ENCODE measurements at places on chromosomes 12 and 14.
A peak's percentile ranks its signal among the peaks of the same experiment; 100 is the strongest.

GRCh38 chr12:64574837-64575236 lies 35.5 kb upstream of the RASSF3 start:
- no peak for DNase-seq

DNA sequence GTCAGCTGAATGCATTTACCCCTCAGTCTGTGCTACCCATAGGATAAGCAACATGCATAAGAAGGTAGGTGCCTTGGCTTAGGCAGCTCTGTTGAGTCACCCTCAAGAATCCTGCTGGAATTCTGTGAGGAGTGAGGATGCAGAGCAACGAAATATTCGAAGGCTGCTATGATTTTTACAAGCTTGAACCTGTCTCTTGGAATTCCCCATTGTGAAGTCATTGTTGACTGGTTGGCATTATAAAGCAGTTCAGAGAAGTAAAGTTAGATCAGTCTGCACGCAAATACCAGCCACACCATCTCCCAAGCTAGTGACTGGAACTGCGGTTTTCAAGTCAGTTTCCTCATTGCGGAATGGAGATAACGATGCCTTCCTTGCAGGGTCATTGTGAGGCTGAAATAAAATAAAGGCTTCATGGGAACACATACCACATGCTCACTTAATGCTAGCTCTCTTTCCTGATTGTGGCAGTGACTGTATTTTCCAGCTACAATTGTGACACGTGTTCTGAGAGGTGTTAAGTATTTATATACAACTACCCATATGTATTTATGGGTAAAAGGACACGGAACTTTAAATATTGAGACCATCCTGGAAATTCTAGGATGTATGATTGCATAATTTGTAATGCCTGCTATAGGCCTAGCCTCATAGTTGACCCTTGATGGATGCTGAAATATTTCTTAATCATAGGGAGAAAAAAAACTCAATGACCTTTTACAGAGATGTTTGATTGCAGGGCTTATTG lies 96.7 kb downstream of the ETV6 start:
- DNase-seq, result peak; percentile 99

DNA sequence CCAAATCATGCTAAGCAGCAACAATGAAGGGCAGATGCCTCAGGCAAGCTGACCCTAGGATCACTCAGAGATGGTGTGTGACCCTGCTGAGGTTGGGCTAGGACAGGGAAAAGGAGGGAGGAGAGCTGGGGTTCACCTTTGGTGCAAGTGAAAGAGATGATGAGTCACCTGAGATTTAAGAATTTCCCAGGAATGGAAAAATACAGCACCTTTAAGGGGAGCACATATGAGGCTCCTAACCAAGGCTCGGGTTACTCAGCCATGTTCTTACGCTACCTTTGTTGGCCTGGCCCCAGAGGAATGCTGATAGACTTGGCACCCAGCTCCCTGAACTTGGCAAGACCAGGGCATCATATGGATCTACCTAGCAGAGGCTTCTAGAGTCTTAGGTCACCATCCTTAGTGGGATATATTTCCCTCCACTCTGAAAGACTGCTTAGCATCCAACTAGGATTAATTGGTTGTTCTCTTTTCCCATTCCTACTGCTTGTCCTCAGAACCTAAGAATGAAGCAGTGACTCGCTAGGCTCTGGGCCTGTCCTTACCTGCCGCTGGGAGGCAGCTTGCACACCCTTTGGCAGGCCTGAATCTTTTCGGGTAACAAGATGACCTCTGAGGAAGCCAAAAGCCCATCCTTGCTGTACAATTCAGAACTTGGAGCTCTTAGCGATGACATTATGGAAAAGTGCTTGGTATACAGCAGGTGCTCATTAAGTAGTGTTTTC lies 4.0 kb upstream of the NAA25 start:
- DNase-seq, result no peak

GRCh38 chr14:73997944-73998447 lies 21.1 kb downstream of the ENTPD5 start:
- DNase-seq, result no peak

GRCh38 chr12:40921563-40922163 lies 229.4 kb downstream of the CNTN1 start:
- DNase-seq, result no peak

- DNase-seq, result peak; percentile 9
Observed at GRCh38 chr12:56104815-56105608, 653 bp downstream of the PA2G4 start.

DNA sequence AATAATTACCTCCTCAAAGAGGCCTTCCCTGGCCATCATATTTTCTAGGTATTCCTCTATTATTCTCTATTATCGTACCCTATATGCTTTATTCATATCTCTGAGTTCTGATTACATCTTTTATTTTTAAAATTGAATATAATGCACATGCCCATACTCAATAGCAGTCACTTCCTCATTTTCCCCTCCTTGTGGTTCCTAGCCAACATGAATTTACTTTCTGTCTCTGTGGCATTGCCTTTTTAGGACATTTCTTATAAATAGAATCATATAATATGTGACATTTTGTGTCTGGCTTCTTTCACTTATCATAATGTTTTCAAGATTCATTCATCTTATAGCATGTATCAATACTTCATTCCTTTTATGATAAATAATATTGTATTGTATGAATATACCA lies 74.4 kb upstream of the TRHDE start:
- DNase-seq, result no peak

DNA sequence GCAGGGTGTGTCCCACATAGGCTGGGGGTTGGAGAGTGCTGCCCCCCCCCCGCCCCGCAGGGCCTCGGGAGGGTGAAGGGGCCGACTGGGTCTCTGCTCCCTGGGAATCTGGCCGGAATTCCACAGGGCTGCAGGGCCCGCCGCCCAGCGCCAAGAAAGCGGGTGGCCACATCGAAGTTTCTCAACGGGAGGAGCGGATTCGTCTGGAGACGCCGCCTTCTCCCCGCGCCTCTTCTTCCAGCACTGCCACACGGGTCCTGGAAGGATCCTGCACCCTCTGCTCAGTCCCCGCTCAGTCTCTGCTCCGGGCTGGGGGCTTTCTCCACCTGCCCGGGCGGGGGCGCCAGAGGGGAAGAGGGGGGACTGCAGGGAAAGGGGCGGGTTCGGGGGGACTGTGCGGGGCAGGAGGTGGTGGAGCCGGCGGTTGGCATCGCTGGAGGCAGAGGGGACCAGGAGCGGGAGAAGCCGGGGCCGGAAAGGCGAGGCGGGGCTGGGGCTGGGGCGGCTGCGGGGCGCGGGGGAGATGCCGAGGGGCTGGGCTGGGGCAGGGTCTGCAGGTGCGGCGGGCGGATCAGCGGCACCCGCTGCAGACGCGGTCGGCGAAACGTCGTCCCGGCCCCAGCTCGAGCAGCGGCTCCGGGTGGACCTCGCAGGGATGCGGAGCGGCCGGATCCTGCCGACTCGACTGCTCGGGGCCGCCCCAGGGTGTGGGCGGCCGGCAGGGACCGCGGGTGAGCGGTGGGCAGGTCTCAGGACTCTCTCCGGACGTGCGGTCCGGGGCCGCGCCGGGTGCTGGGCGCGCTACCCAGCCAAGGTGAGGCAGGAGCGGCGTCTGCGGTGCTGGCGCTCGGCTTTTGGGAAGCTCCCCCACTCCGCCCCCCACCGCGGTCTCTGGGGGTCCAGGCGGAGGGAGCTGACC lies 811.4 kb upstream of the TMEM132C start:
- DNase-seq, result no peak

DNA sequence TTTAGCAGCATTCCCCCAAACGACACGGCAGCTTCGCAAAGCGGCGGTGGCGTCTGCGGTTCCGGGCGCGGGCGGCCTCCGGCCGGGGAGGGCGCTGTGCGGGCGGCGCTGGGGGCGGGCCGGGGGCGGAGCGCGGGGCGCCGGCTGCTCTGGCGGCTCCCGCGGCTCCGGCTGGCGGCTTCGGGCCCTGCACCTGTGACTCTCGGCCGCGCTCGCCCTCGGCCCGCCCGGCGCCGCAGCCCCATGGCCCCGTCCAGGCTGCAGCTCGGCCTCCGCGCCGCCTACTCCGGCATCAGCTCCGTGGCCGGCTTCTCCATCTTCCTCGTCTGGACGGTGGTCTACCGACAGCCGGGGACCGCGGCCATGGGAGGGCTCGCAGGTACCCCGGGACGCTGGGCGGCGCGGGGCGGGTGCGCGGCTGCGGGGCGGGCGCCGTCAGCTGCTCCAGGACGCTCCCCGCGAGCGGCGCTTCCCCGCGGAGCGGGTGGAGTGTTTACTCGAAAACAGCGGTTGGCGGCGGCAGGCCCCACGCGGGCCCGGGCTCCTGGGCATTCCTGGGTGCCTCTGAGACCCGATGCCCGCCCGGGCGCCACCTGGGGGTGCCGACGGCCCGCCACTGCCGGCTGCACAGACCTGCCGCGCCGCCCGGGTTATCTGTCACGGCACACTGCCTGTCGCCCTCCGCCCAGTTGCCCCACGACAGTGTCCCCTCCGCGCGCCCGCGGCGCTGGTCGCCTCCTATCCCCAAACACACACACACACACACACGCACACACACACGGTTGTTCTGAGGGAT lies at the start of gene SLC48A1:
Gene SLC48A1 (plus strand): TSS at position 177 of the 796 bp plus-strand sequence. CDS start 67 bp downstream, at position 244.
- no peak for DNase-seq

GRCh38 chr12:607541-608001 lies 55.7 kb downstream of the NINJ2 start:
- DNase-seq, result no peak

- DNase-seq, result no peak
Observed at GRCh38 chr14:100102156-100102785, 37.0 kb downstream of the EVL start.

DNA sequence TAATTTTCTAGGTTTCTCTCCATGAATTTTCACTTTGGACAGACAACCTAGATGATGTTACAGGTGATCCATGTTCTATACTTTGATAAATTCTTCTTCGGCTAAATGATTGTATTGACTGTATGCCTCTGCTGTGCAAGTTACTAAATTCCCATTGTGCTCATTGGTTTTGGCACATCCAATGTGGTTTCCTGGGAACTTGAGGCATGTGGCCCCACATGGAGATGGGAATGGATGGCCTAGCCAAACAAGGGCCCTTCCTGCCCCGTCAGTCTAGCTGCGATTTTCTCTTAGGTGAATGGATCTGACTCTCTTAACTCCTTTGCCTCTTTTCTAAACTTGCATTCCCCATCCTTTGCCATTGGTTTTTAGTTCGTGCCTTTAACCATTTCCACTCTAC lies 186.2 kb downstream of the PELI2 start:
- no peak for DNase-seq

DNA sequence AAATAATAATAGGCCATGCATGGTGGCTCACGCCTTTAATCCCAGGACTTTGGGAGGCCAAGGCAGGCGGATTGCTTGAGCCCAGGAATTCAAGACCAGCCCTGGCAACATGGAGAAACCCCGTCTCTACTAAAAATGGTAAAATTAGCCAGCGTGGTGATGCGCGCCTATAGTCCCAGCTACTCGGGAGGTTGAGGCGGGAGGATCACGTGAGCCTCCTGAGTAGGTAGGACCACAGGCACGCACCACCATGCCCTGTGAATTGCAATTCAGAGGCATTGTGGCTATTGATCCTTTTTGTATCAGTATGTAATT lies 2.3 kb downstream of the ARHGDIB start:
- DNase-seq, result no peak

DNA sequence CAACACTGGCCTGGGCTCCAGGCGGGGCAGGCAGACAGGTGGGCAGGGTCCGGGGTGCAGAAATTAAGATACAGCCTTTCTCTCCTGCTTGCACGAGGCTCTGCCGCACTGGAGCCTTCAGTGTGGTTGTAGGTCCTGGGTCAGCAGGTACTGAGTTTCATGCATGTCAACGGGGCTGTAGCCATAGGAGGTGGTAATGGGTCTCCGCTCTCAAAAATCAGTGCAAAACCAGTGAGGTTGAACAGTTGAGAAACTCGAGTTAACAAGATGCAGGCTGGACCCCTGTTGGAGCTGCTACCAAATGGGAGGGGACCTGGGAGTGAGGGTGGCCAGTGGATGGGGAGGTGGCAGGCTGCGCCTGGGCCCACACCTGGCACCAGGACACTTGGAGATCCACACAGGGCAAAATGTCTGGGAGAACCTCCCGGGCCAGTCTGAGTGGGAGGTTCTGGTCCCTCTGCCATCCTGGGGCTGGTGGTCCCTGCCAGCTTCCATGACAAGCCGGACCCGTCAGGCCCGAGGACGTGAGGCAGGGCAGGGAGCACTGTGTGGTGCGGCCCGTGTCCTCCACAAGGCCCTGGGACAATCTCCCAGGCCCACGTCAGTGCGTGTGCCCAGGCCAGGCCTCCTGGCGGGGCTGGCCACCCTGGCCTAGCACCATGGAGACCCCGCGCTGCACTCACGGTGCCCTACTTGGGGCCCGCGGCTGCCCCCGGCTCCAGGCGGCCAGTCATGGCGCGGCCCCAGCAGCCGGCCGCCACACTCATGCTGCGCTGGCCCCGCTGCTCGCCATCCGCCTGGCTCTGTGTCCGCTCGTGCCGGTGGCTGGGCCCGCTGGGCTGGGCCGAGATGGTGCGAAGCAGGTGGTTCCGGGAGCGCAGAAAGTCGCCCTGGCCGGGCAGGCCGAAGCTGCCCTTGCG lies 5.1 kb downstream of the ARL6IP4 start:
- no peak for DNase-seq
